Psoas muscle (tissue), 8 donors: ENCODE measurements at places on chromosomes 3 and 15. TPM values are rescaled to one million over a fixed set of nuclear protein-coding genes. Genes with fewer than 3 reads are reported as not detected.

GRCh38 chr3:160378331-160379109, 20.5 kb downstream of the IFT80 start:
- DNase-seq, result no peak

DNA sequence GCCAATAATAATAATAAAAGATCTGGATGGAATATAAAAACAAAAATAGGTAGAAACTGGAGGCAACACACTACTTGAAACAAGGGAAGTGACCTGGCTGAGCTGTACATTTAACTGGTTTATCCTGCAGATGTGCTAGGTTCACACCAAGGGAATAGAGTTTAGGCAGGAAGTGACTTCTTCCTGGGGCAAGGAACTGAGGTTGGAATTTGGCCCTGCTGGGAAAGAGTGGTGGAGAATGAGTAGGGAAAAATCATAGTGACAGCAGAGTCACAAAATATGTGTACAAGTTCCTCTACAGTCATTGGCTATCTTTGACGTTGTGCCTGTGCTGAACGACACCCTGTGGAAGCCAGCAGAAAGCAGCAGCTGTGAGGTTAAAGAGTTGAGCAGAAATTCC, 44.1 kb downstream of the ARHGAP11B start:
- DNase-seq, result no peak

GRCh38 chr15:75923756-75924155, 20.1 kb downstream of the FBXO22 start:
- no peak for DNase-seq

- DNase-seq, result no peak
Observed at GRCh38 chr15:39086641-39087040, 494.2 kb upstream of the THBS1 start.

GRCh38 chr3:42556089-42556632, 25.6 kb downstream of the SEC22C start:
- no peak for DNase-seq

DNA sequence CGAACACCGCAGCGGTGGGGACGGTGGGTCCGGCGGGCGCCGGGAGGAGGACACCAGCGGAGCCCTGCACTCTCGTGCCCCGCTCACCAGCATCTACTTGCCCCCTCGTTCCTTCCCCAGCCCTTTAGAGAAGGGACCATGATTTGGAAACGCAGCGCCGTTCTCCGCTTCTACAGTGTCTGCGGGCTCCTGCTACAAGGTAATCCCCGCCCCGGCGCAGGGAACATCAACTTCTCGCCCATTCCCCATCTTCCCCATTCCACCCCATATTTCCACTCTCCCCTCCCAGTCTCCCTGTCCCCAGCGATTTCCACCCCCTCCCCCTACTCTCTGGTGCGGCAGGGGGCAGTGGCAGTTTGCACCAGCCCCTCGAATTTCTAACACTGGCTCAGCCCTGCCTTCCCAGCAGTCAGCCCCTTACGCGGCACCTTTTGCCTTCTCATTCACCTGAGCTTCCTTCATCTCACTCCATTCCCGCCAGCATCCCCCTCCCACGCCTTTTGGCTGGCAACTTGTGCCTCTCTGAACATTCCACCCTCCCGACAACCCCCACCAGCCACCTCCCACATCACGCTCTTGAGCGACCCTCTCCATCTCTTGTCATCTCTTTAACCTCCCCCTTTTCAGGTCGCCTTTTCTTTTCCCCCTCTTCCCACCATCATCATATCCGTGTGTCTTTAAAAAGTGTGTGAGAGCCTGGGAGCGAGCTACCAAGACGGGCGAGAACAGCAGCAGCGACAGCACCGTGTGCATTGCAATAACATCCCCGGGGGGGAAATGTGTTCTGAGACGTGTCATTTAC, 882 bp downstream of the CADM2 start:
- no peak for DNase-seq

DNA sequence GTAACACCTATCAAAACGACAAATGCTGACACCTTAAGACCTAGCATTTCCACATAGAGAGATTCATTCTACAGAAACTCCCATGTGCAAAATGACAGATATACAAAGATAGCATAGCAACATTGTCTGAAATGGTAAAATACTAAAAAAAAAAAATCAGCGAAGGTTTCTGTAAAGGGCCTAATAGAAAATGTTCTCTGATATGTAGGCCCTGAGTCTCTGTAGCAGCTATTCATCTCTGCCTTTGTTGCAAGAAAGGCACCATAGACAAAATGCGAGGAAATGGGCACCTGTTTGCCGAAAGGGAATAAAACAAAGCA, 631 bp upstream of the MFGE8 start:
- no peak for DNase-seq

DNA sequence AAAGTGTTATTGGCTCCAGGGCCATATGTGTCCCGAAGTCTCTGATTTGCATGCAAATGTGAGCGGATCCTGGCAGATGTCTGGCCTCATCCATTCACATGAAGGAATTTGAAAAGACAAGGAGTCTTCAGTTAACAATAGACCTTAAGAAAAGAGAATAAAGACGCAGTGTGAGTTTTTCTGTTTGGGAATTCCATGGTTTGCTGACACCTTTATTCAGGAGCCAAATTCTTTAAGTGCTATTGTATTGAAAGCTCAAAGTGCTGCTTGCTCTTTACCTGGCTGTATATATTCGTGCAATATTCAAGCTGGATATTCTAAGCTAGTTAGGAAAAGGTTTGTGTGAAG, 2.2 kb downstream of the LRRN1 start:
- no peak for DNase-seq

DNA sequence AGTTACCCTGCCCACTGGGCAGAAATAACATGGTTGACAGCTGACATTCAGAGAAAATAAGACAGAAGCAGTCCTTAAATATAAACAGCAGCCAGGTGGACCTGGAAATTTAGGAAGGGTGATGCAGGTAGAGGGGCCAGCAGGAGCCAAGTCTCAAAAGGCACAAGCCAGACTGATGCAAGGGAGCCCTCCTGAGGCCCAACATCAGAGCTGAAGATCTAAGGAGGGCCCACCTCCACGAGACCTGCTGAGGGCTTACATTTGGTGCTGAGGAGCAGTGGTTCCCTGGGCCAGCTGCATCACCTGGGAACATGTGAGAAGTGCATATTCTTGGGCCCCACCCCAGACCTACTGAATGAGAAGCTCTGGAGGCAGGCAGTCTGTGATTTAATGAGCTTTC, 105.5 kb upstream of the TRIM42 start:
- DNase-seq, result no peak

DNA sequence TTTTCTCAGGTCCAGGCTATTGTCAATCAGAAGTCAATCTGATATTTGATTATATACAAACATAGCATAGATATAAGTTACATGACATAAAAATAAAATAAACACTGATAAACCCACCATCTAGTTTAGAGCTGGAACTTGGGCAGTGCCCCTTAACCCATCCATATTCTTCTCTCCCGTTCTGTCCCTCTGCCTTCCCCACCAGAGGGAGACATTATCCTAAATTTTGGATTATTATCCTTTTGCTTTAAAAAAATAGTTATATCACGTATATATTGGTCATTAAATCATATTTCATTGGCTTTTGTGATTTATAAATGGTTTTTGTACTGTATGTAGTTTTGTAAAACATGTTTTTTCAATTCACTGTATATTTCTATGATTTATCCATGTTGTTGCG, 107.9 kb downstream of the GMPS start:
- DNase-seq, result no peak

- no peak for DNase-seq
Observed at GRCh38 chr3:64311424-64312061, 86.3 kb upstream of the PRICKLE2 start.

DNA sequence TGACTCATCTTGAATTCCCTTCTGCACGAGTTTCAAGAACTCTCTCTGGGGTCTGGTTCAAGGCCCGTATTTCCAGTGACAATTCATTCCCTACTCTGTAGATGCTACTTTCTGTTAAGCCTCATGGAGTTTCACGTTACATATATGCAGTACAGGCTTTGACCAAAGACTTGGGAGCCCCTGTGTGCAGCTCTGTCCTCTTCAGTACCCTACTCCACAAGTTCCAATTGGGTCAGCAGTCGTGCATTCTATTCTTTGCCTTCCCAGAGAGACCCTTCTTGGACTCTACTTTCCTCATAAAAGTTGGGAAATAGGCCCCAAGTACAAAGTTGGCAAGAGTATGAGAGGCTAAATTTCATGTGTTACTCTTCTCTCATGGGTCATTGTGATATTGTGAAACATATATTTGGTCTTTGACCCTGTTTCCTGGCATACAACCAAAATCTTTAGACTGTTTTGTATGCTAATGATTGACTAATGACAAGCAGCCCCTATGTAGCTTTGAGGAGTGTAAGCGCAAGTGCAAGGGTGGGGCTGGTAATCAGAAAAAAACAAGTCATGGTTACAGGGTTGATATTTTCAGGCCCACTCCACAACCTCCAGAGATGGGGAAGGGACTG, 15.0 kb upstream of the CCDC50 start:
- no peak for DNase-seq

GRCh38 chr15:83108266-83109219, 1.1 kb downstream of the TM6SF1 start:
- DNase-seq, result peak; percentile 50

GRCh38 chr15:85793641-85794597, 806 bp downstream of the KLHL25 start:
- peak; percentile 84 for DNase-seq

- DNase-seq, result no peak
Observed at GRCh38 chr15:74604983-74605794, 10.4 kb upstream of the CLK3 start.

DNA sequence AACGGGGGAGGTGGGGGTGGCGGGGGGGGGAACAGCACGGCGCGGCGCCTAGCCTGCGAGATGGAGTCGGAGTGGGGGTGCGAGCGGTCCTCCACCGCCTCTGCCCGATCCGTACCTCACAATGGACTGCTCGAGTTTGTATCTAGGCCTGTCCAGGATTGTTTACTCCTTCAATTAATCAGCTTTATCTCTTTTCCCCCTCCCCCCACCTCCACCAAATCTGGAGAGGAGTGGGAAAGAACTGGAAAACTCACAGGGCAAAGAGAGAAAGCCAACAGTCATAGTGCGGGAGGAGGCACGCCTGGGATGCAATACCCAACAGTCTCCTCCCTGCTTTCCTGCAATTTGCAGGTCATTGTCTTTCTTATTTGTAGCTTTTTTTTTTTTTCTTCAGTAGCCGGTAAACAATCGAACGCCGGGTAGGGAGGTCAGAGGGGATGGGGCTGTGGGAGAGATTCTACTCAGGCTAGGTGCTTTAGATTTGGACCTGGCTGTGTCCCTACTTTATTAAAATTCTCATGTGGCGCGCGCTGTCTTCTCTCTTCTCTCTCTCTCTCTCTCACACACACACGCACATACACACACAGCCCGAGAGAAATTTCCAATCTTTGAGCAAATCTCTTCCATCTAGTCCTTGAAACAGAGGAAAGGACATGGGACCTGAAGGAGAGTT, 6.9 kb upstream of the MEIS2 start:
- no peak for DNase-seq

DNA sequence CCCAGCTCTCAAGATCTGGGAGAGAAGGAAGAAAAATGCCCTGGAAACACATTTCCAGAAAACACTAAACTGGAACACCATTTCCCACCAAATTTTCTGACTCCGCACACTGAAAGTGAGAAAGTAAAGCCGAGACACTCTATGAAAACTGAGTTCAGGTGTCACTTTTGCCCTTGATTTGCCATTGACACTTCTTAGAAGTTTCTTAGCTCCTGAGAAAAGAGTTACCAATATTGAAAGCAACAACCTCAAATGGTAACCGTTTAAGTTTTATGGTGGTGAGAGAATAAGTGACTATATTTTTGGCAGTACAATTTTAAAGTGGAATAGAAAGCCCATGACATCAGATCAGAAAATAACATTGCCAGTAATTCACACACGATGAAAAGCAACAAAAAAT, 39.0 kb downstream of the CD86 start:
- DNase-seq, result no peak

DNA sequence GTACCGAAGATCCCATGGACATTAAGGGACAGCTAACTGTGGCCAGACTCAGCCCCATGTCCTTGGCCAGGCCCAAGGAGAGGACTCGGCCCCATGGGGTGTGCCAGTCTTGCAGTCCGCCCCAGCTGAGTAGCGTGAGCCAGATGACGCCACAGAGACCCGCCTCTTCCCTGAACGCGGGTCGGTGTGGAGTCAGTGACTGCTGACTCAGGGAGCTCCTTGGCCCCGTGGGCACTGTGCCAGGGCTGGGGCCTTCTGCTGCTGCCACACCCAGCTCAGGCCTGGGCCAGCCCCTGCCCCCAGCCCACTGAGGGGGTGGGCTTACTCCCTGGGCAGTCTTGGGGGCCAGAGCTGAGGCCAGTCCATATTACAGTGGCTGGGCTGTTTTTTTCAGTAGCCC, 52.8 kb downstream of the PLXNA1 start:
- DNase-seq, result peak; percentile 80

GRCh38 chr15:69032703-69033373, 18.3 kb downstream of the NOX5 start:
- DNase-seq, result no peak

DNA sequence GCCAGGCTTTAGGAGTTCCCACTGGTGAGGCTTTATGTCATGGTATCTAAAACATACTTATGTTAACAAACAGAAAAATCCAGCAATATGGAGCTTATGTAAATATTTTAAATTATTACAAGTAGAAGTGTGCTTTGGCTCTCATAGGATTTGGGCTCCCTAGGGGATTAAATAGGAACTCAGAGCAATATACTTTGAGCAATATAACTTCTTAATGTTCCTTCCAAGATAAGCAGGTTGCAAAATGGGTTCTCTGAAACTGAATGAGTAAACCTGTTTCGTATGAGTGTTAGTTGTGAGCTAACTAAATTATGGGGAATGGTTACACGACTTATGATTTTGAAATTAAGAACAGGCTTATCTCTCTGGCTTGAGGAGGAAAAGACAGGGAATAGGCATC, 366.1 kb upstream of the ZNF385D start:
- no peak for DNase-seq

- no peak for DNase-seq
Observed at GRCh38 chr3:177792311-177793030, 595.2 kb upstream of the TBL1XR1 start.

DNA sequence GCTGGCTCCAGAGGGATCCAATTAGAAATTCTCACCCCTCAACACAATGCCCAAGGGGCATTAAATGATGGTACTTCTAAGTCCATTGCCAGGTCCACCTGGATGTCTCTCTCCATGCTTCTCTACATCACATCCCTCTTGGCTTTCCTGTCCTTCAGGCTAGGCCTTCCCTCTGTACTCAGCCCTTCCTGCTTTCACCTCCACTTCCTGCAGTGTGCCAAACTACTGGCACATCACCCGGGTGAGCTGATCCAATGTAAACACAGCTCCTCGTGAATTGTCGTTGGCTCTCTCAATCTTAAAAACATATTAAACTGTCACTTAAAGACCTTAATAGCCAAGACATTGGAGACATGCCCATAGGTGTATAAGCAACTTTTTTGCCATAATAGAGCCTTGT, 4.0 kb downstream of the LMCD1 start:
- no peak for DNase-seq

The DOCK3 gene
- total RNA-seq, result 0.87 TPM

The CTXN2 gene
- total RNA-seq, result not detected

The PLSCR2 gene
- not detected for total RNA-seq

The OR5K2 gene
- total RNA-seq, result not detected

The RFTN1 gene
- 17.7 TPM for total RNA-seq

The ADGRG7 gene
- not detected for total RNA-seq

The SNTN gene
- not detected for total RNA-seq

The MNS1 gene
- 1.8 TPM for total RNA-seq

The CASR gene
- total RNA-seq, result not detected

The USP4 gene
- 29.1 TPM for total RNA-seq

The SPATA12 gene
- not detected for total RNA-seq

The SLTM gene
- 32.6 TPM for total RNA-seq

The NMB gene
- total RNA-seq, result 1.0 TPM

The TLR9 gene
- total RNA-seq, result 0.55 TPM

The P2RY13 gene
- 0.61 TPM for total RNA-seq

The SPINK8 gene
- not detected for total RNA-seq

The MEIS2 gene
- 15.7 TPM for total RNA-seq
